NCI-H187 (cell line): ENCODE measurements at places on chromosomes 5 and 9.
A peak's percentile ranks its signal among the peaks of the same experiment; 100 is the strongest.

GRCh38 chr9:6575324-6576034, 70.0 kb downstream of the GLDC start:
- no peak for DNase-seq

- no peak for DNase-seq
Observed at GRCh38 chr5:68431186-68431585, 215.6 kb downstream of the PIK3R1 start.

DNA sequence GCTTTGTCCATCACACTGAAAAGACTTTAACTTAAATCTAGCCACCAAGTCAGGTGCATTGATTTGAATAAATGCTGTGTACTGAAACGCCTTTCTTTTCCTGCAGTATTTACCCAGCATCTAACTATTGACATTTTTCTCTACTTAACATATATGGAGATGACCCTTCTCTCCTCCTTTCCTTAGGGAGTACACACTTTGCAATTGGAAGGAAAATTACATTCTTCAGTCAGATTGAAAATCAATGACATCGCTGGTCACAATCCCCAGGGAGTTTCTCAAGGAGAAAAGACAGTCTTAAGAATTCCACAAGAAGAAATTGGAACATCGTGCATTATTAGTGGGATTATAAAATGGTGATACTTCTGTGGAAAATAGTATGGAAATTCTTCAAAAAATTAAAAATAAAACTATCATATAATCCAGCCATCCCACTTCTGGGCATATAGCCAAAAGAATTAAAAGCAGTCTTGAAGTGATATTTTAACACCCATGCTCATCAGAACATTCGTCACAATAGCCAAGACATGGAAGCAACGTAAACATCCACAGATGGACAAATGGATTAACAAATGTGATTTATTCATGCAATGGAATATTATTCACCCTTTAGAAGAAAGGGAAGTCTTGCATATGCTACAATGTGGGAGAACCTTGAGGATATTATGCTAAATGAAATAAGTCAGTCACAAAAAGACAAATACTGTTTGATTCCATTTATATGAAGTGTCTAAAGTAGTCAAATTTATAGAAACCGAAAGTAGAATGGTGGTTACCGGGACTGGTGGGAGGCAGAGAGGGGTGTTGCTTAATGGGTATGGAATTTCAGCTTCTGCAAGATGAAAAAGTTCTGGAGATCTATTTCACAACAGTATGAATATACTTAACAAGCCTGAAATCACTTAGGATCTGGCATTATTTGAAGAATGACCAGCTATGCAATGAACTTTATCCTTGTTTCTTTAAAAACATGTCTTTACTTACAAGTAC, 14.3 kb upstream of the FREM1 start:
- no peak for DNase-seq

- DNase-seq = no peak
Observed at GRCh38 chr9:97924386-97924785, 2.1 kb upstream of the TRMO start.

GRCh38 chr5:40796487-40796889, 1.7 kb downstream of the PRKAA1 start:
- no peak for DNase-seq

DNA sequence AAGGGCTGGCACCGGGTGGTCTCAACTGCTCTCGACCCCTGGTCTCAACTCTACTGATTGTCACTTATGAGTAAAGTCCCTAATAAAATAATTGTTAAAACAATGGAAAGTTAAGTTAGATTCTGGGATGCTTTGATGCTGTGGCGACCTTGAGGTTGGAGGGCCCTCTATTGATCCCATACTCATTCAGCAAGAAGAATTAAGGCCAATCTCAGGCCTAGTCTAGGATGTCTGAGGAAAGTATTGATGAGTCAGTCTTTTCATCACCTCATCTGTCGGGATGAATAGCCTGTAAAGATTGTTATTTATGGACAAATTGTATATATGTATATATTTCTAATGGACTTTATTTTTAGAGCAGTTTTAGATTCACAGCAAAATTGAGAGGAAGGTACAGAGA, 50.8 kb downstream of the WDR36 start:
- DNase-seq = no peak

GRCh38 chr9:131627648-131628458, 82.5 kb downstream of the PRRT1B start:
- DNase-seq = peak; percentile 21

- DNase-seq = no peak
Observed at GRCh38 chr5:110224050-110224449, 502.4 kb downstream of the TMEM232 start.

DNA sequence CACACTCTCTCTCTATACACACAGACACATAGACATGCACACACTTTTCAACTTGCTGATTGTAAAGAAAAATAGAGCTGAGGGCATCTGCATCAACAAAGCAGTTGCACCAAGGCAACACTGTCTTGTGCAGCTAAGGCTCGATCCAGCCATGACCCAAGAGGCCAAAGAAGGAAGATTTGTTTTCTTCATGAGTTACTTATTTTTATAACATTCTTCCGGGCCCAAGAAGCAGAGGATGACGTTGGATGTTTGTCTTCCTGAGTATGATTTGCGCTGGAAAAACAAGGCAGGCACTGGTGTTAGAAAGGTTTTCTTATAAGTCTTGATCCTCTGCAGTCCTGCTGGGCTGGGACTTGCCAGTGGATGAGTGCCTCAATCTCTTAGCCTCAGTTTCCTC, 344.1 kb downstream of the ADAMTS6 start:
- DNase-seq = no peak

GRCh38 chr5:157046041-157046440, 12.9 kb downstream of the HAVCR1 start:
- no peak for DNase-seq

DNA sequence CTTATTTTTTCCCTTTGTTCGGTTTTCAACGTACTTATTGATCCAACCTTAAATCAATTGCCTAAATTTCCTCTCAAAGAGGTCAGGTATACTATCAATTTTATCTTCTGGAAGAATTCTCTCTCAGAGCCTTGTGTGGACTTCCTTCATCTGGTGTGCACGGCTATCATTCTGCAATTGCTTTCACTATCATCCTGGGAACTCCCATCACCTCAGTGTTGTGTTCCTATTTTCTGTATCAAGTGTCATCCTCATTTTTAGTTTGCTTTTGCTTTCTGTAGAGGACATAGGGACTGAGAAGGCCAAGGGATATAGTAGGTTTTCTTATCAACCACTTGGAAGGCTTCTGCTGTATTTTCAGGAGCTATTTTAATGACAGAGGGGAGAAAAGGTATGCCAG, 11.3 kb downstream of the STOM start:
- DNase-seq = no peak

- no peak for DNase-seq
Observed at GRCh38 chr5:109347252-109347888, 62.4 kb downstream of the PJA2 start.

- DNase-seq = no peak
Observed at GRCh38 chr5:107294211-107294550, 376.6 kb downstream of the EFNA5 start.

DNA sequence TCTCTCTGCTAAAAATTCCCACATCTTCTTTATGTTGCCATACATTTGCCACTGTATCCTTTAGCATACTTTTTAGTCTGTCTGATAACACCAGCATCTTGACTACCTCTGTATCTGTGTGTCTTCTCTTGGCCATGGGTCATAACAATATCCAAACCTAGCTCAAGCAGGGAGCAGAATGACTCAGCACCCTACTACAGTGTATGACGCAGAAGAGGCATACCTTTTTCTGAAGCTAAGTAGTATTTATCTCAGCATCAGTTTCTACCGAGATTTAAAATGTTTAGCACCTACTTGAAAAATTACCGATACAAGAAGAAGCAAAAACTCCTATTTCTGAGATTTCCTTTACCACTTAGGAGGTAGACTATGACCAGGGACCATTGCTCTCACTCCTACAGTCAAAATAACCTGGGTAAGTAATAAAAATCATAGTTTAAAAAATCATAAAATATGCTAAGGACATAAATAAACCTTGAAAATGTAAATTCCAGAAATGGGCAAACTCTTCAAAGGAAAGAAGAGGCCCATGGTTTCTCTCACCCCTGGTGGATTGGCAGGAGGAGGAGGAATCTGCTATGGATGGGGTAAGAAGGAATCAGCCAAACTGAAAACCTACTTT, 286.5 kb downstream of the MAST4 start:
- no peak for DNase-seq

GRCh38 chr5:59037041-59037440, 454.2 kb downstream of the RAB3C start:
- no peak for DNase-seq

- DNase-seq = no peak
Observed at GRCh38 chr5:69444127-69444754, 29.3 kb downstream of the MARVELD2 start.

DNA sequence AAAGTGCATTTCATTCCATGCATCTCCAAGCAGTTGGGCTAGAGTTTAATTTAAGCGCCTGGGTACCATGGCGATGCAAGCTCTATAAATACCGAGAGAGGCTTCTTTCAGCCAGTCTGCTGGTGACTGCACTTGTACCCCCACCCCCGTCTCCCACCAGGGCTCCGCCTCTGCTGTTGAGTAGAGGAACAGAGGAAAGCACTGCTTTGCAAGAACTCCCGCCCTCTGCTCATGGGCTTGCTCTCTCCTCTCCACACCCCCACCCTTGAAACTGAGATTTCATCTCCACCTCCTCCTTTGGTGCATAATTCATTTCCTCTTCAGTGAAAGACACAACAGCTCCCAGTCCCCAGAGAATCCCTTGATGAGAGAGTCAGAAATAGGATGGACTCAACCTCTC, 5.1 kb upstream of the WWC1 start:
- DNase-seq = peak; percentile 28

DNA sequence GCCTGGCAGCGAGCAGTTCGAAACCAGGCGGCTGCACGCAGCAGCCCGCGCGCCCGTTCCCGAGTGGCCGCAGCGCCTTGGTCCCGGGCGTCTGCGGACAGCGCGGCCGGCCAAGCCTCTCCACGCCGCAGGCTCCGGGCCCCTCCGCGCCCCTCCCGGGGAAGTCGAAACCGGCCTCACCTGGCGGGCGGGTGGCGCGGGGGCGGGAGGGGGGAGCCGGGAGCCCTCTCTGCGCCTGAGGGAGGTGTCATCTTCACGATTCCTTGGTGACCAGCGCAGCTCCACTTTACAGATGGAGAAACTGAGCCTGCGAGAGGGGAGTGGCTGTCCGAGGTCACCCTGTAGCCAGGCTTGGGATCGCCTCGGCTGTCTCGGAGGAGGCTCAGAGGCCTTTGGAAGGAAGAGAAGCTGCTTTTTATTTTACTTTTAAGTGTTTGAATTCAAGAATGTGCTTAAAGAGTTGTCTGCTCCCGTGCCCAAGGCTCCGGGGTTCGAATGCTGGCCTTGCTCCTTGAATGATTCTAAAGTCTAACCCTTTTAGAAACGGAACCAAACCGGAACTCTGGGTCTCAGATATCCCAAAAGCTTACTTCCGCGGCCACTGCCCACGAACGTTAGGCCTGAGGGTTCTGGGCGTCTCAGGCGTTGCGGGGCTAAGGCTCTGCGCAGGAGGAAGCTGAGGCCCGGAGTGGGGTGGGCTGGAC, 662 bp downstream of the SUSD3 start:
- no peak for DNase-seq

DNA sequence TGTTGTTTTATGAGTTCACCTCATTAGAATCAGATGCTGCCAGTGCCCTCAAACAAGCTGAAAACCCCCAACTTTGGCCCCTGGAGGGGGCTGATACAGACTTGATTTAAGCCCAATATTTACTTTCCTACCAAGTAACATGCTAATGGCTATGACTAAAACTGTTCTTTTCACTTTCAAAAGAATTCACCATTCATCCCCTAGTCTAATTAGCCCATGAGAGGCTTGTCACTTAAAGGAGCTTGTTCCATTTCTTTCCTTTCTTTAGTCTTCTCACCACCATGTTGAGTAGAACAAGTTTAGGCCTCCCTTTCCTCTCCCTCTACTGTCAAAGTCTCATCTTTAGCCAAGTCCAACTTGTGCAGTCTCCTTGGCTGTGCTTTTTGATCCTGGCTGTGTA, 50.4 kb downstream of the EPB41L4B start:
- no peak for DNase-seq

DNA sequence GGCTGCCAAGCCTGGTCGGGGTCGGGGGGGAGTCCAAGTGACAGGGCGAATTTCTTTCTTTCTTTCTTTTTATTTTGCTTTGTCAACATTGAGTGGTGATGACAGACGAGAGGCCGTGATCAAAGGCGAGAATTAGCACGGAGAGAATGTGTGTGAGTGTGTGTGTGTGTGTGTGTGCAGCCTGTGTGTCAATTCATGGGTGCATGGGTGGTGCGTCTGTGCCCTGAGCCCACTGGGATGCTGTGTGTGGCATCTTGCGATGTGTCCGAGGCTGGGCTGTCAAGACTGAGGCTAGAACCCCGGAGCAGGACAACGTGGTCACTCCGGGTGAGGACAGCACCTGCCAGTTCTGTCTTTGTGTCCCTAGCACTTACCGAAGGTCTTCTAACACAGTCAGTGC, 4.7 kb upstream of the FIBCD1 start:
- no peak for DNase-seq

DNA sequence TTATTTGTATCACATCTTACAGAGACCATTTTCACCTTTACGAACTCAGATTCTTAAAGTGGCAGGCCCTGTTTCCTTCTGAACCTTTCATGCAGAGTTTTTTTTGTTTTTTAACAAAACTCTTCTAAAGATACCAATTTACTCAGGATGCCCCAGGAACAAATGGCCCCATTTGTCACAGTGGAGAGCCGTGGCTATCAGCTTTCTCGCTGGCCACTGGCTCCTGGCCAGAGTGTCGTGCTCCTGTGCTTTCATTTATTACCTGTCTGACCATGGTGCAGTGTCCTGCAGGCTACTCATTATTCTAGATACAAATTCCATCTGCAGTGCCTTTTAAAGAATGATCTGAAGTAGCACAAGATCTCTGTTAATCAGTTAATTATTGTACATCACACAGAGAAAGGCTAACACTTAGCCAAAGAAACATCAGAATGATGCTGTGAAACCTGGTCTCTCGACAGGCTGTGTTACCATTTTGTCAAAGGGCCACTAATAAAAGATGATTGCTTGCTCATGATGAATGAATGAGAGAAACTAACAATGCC, 27.8 kb downstream of the ADRA1B start:
- DNase-seq = no peak

DNA sequence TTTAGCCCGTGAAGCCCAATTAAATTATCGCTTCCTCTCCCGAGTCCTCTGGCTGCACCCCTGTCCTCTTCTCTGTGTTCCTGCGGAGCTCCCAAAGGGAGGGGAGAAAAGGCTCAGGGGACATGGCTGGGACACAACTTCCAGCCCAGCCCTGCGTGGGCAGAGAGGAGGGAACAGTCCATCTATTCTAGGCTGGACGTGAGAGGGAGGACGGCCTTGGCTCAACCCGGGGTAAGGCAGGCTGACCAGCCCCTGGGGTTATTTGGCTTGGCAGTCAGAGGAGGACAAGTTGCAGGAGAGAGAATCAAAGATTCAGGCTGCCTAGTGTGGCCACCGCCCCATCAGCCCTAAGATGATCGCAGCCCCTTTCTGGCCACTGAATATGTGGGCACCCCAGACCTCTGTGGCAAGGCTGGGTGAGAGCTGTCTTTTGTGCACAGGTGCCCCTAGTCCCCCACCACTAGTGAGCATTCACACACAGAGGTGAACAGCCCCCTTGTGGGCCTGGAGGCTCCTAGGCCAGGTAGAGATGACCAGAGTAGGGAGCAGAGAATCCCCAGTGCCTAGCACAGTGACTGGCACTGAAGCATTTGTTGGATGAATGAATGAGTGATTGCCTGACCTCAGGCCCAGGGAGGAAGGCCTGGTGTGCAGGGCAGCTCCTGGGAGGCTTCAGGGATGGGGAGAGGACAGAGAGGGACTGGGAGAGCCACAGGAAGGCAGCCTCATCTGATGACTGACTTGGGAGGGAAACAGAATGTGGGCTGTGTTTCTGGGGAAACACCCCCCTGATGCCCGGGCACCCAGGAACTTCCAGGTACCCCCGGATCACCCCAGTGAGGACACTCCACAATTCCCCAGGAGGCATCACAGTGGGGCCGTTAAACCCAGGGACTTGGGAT, 133.9 kb downstream of the C9orf50 start:
- no peak for DNase-seq
